Activated CD4-positive, alpha-beta T cell treated with anti-CD3 and anti-CD28 coated beads for 36 hours (primary cell): ENCODE measurements at places on chromosomes 11 and 22.

GRCh38 chr11:1791912-1792311 lies 28.2 kb upstream of the CTSD start:
- DNase-seq, result no peak

- DNase-seq, result peak; percentile 56
These were observed 160.9 kb upstream of the MTMR2 start for GRCh38 chr11:96084610-96085318.

DNA sequence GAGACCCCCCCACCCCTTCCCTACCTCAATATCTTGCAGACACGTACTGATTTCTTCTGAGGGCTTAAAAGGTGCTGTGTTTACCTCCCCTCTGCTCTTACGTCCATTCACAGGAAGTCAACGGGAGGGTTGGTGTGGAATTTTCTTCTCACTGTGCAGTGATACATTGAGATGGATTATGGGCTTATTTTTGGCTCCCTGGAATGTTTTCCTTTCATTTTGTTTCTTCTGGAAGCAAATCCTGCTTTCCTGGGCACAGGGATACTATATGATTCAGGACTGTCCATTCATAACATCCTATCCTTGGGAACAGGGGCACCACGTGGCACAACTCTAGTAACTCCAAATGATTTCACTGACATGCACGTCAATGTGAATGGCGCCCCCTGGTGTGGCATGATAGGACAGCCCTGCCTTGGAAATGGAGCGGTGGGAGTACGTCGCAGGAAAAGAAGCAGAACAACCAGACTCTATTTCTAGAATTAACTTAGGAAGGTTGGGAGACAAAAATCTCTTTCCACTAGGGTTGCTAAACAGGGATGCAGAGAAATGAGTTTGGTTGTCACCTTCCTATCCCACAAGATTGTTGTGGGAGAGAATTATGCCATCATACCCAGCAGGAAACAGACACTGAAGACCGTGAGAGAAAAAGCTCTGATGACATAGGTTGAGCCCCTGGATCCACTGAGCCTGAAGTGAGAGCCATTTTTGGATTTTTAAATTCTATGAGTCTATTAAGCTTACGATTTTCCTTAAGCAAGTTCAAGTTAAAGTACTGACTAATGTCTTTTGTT lies 146.5 kb upstream of the RAG2 start:
- peak; percentile 85 for DNase-seq

DNA sequence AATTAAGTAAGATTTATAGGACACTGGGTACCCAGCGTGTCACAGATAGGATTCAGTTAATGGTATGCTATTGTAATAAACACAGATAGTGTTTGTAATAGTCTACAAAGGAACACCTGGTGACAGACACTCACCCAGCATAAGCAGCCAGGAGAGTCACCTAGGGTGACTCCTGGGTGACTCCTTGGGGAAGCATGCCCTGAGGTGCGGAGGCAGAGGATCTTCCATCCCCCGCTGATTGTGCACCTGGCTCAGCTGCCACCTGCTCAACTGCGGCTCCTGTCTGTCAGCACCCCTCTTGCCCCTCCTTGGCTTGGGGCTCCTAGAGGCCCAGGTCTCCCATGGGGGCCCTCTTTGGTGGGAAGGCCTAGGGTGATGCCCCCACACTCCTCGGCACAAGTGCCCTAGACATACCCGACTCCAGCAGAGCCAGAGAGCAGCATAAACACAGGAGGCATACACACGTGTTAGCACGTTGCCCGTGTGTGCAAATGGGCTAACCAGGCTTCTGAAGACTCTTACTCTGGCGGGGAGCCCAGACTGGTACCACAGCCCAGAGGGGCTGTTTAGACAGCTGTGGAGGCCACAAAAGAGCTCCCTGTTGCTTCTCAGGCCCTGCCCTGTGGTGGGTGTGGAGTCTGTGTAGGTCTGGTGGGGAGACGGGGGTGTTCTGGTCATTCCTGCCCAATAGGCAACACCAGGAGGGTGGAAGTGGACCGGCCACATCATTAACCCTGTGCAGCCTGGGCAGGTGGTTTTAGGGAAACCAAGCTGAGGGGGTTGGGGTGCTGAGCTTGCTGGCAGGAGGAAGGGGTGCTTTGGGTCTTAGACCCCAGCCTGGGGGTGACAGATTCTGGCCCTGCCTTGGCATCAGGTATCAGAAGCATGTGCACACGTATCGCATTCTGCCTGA lies 3.0 kb downstream of the INPPL1 start:
- DNase-seq, result no peak

GRCh38 chr11:130181295-130182272 lies 22.0 kb downstream of the ST14 start:
- no peak for DNase-seq

- peak; percentile 67 for DNase-seq
These were observed 442 bp downstream of the PELI3 start for GRCh38 chr11:66467034-66467659.

DNA sequence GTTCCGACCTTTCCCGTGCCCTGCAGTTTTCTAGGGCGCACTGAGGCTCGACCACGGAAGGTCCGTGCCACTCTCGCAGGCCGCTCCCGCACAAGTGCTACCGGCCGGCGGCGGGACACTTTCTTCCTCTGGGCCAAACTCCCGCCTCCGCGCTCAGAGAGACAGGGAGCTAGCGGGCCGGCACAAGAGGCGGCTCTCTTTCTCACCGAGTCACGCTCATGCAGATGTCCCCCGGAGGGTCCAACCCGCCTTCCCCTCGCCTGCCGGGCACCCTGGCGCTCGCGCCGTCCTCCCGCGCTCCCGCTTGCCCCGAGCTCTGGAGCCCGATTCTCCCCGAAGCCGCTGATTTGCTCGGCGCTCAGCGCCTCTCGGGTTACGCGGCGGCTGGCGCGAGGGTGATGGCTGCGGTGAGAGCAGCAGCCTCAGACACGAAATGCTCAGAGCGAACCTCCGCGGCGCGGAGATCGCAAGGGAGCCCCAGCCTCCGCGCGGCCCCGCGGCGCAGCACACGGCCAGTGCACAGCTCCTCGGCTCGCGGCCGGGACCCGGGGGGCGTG lies 1.0 kb downstream of the LMO1 start:
- DNase-seq, result peak; percentile 56

DNA sequence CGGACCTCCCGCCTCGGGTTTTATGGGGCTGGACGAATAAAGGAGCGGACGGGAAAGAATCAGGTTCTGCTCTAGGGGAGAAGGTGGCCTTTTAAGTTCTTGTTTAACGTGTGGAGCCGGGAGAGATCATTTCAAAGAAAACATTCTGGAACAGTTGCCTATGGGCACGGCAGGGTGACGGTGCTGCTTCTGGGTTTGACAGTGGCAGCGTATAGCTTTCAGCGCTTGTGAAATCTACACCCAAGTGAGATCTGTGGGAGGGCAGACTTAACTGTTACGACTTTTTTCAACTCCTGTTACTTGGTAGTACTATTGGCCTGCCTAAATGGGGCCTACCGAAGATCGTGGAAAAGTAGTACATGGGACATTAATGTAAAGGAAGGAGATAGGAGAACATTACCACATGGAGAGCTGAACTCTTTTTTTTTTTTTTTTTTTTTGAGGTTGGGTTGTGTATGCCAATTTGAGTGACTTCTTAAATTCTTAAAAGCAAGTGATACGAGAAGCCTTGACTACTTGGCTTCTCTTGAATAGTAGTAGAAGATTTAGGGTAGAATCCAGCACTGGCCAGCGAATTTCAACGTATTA lies 743 bp downstream of the USP47 start:
- DNase-seq, result peak; percentile 80

- no peak for DNase-seq
These were observed 1462.9 kb upstream of the RAG2 start for GRCh38 chr11:38060920-38061319.

DNA sequence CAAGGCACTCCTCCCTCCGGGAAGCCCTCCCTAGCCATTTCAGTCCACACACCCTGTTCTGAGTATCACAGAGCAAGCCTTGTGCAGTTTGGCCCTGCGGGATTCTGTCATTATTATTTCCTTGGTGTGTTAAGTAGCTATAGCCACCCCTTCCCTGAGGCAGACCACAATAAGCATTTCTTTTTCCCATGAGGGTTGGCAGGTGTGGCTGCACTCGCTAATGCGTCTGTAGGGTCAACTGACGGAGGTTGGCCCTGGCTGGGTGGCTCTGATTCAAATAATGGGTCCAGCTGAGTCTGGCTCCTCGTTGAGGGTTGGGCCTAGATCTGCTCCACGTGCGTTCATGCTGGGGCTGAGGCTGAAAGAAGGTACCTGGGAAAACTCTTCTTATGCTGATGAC lies 5.1 kb downstream of the F2 start:
- no peak for DNase-seq

GRCh38 chr11:27563201-27563600 lies 56.6 kb upstream of the LIN7C start:
- DNase-seq, result no peak

- DNase-seq, result no peak
These were observed 42.7 kb upstream of the NRIP3 start for GRCh38 chr11:9046481-9046880.

DNA sequence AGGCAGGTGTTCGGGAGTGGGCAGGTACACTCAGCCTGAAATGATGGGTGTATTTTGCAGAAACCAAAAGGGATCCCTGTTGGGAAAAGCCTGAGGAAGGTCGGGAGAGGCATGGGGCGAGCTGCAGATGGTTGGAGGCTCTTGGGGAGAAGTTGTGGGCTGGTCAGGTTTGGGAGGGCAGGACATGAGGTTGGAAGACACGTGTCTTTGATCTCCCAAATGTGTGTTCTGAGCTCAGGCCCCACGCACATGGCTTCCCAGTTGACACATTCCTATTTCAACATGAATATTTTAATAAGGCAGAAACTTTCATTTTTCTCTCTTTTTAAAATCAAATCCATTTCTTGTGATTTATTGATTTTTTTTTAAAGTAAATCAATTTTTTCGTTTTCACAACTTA lies 1003.3 kb downstream of the TBC1D22A start:
- no peak for DNase-seq

DNA sequence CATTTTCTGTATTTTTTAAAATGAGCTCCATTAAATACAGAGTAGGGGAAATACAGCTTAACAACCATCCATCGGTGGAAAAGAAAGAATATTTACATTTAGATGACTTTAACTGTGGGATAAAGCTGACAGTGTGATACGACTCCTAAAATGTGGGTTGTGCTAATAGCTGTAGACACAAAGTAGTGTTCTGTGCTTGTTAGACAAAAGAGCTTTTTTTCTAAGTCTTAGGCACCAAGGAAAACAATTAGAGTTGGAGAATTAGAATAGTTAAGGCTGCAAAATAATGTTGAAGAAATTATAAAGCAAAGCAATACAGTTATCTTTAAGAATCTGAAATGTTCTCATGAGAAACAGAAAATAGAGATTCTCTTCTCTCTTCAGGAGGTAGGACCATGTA lies 307.7 kb upstream of the KIRREL3 start:
- DNase-seq, result no peak

DNA sequence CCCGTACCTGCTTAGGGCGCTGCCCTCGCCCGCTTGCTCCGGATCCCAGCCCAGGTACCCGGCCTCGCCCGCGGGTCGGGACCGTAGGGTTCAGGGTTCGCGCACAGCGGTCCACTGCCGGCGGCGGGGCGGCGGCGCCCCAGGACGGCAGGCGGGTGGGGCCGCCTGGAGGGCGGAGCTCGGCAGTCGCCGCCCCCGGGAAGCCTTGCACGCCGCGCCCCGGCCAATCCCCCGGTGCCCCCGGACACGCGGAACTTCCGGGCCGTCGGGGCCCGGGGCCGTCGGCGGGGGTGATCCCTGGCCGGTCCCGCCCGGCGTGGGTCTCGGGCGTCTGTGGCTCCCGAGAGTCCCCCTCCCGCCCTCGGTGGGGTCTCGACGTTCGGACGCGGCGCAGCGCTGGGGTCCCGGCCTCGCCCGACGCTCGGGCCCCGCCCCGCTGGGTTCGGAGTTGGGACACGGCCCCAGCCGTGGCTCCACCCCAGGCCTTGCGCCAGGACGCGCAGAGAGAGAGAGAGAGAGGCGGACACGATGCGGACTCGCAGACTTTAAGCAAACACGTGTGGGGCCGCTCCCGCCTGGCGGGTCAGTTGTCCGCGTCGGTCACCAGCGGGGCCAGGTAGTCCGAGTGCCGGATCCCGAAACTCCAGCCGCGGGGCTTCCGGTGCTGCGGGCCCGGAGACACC lies at the start of gene TYMP:
TYMP (minus strand) TSS at position 116 of the 683 bp plus-strand sequence. CDS start 303 bp downstream, outside the sequence.
- peak; percentile 82 for DNase-seq

- DNase-seq, result no peak
These were observed 83.4 kb upstream of the PLET1 start for GRCh38 chr11:112344040-112344413.

DNA sequence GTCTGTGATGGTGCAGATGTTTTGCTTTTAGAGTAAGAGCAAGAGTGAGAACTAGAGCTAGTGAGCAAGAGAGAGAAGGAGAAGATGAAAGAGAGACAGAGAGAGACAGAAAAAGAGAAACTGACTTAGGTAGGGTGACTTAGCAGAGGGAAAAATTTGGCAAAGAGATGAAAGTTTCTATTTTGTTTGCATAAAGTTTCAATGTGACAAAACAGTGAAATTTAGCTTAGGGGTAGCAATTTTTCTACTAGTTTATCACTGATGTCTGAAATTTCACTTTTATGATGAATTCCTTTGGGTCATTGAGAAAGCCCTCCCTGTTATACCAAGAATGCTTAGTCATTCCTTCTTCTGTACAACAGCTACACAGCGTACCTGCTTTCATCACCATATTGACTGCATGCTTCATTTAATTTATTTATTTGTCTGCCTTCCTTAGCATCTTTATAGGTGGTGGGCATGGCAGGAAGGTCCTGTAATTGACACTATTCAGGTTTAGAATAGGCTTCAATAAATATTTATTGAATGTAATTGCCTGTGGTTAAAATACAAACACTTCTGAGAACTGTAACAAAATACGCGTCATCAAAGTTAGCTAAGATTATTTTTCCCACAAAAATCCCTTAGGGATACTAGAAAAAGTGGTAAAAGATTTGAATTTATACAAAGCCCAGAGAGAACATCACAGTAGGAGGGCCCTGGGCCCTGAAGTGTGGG lies 19.9 kb upstream of the CTSC start:
- no peak for DNase-seq

GRCh38 chr22:24516301-24516737 lies 21.2 kb downstream of the UPB1 start:
- no peak for DNase-seq

DNA sequence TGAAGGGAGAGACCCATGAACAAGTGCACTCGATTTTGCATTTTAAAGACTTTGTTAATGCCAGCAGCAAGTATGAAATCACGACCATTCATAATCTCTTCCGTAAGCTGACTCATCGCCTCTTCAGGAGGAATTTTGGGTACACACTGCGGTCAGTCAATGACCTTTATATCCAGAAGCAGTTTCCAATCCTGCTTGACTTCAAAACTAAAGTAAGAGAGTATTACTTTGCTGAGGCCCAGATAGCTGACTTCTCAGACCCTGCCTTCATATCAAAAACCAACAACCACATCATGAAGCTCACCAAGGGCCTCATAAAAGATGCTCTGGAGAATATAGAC lies 5.9 kb downstream of the SERPIND1 start:
- DNase-seq, result no peak
